ENCODE measurements at places on chromosomes 2 and 18.
A peak's percentile ranks its signal among the peaks of the same experiment; 100 is the strongest.

- DNase-seq = no peak
These were observed 24.2 kb downstream of the PLCL1 start for GRCh38 chr2:197828464-197829135.

DNA sequence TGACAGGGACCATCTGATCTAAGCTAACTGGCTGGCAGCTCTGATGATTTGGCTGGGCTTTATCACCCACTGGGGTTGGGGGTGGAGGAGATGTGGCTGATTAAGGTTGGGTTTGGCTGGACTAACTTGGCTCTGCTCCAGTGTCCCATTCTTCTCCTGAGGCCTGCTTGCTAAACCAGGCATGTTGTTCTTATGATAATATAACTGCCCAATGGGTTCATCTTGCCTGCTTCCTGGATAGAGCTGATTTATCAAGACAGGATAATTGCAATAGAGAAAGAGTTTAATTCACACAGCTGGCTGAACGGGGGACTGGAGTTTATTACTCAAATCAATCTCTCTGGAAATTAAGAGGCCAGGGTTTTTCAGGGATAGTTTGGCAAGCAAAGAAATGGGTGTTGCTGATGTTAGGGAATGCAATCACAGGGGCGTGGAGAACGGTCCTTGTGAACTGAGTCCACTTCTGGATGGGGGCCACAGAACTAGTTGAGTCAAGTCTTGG, 150.4 kb downstream of the PTH2R start:
- peak; percentile 19 for DNase-seq

- no peak for DNase-seq
These were observed 20.2 kb downstream of the PROKR1 start for GRCh38 chr2:68663371-68664156.

- DNase-seq = no peak
These were observed 20.6 kb downstream of the PDE1A start for GRCh38 chr2:182406221-182406620.

GRCh38 chr18:54223568-54224241, 764 bp downstream of the MBD2 start:
- peak; percentile 54 for DNase-seq

All from NCI-H2171 (cell line).